Omental fat pad (tissue), 4 donors: ENCODE measurements at places on chromosomes 13 and 19.

GRCh38 chr13:34011552-34012085 is 193.7 kb downstream of the RFC3 start:
- DNase-seq, result no peak

DNA sequence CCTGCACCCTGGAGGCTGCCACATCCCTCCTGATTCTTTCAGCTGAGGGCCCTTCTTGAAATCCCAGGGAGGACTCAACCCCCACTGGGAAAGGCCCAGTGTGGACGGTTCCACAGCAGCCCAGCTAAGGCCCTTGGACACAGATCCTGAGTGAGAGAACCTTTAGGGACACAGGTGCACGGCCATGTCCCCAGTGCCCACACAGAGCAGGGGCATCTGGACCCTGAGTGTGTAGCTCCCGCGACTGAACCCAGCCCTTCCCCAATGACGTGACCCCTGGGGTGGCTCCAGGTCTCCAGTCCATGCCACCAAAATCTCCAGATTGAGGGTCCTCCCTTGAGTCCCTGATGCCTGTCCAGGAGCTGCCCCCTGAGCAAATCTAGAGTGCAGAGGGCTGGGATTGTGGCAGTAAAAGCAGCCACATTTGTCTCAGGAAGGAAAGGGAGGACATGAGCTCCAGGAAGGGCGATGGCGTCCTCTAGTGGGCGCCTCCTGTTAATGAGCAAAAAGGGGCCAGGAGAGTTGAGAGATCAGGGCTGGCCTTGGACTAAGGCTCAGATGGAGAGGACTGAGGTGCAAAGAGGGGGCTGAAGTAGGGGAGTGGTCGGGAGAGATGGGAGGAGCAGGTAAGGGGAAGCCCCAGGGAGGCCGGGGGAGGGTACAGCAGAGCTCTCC is 6.9 kb upstream of the CEACAM5 start:
- DNase-seq, result no peak

- DNase-seq, result no peak
Observed at GRCh38 chr13:80224468-80224867, 116.5 kb downstream of the SPRY2 start.

DNA sequence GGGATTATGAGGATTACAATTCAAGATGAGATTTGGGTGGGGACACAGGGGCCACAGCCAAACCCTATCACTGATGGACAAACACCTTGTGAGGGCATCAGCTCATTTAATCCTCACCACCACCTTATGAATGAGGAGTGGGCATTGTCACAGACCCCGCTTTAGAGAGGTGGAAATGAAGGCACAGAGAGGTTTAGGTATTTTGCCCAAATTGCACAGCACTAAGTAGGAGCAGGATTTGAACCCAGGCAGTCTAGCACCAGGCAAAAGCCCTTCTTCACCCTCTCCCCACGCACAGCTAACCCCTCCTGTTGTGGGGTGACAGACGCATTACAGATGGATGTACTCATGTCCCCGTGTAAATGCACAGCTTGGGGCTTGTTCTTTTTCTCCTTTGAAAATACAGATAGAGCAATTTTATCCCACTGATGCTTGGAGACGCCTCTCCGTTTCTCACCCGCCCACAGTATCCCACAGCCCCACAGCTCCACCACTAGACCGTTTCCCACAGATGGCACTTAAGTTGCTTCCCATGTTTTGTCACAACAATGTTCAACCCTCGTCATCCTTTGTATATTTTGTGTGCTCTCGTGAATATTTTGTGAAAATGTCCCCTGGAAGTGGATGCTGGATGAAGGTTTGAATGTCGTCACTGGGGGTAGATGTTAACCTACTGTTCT is 48.2 kb downstream of the ANKRD10 start:
- no peak for DNase-seq

DNA sequence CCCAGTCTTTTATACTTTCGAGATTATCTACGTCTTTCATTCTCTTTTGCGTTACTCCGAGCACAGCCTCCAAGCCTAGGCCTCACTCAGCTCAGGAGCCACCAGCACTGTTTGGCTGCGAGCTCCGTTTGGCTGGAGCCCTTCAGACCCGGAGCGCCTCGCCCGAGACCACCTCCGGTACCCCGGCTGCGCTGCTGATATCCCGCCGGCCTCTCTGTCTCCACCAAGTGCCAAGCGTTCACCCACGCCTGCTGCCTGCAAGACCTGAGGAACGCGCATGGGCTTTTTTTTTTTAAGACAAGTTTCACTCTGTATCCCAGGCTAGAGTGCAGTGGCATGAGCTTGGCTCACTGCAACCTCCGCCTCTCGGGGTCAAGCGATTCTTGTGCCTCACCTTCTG is 14.1 kb upstream of the ZNF177 start:
- DNase-seq, result no peak

DNA sequence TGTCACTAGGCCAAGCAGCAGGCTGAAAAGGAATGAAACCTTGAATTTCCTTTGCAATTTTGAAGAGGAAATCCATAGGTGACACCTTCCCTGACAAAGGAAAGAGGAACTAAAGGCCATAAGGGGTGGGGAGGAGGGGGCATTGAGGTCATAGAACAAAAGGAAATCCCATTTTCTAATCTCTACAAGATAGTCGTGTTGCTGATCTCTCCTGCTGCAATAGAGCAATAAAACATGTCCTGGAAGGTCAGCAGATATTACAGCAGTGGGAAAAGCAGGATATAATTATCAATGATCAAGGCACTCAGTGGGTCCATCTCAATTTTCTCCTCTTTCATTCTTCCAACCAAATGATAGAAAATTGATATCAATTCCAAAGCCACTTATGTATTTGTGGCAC is 20.3 kb upstream of the RAP2A start:
- DNase-seq, result no peak

- no peak for DNase-seq
Observed at GRCh38 chr19:10206226-10206885, 11.6 kb upstream of the DNMT1 start.

DNA sequence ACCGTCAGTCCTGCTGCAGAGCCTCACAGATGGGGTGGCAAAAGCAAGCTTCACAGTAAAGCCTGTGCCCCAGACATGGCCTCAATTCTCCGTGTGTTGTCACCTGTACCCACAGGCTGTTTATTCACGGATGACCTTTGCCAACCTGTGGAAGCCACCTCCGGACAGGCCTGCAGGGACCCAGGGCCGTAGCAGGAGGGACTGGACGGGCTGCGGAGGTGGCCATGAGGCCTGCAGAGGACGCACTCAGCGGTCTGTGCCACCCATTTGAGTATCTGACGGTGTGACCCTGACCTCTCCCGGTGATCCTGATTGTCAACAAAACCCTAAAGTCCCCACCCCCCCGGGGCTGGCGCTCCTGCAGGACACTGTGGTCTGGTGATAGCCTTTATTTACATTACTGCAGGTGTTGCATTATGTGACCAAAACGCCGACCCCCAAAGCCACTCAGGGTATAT is 7.8 kb upstream of the KLF16 start:
- no peak for DNase-seq

DNA sequence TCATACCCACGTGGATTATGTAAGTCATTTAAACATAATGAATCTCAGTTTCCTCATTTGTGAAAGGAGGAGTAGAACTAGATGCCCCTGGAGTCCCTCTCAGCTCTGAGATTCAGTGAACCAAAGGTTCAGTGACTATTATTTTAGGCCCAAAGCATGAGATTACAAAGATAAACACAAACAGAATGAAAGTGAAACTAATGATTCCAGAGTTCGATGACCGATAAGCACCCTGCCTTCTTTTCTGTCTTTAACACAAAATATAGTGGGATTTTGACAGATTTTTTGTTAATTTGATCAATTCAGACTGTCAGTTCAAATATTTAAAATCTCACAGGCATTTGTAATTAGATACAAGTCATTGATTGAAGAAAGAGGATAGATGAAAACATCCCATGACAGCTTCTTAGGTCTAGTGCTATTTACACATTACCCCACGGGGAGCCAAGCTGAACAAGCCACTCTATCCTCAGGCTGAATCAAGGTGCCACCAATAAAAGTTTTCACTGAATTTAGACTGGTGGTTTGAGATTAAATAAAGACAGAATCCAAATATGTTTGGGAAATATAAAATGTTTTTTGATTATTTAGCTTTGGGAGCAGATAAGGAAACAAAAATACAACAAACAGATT is 64.6 kb upstream of the RAP2A start:
- no peak for DNase-seq

DNA sequence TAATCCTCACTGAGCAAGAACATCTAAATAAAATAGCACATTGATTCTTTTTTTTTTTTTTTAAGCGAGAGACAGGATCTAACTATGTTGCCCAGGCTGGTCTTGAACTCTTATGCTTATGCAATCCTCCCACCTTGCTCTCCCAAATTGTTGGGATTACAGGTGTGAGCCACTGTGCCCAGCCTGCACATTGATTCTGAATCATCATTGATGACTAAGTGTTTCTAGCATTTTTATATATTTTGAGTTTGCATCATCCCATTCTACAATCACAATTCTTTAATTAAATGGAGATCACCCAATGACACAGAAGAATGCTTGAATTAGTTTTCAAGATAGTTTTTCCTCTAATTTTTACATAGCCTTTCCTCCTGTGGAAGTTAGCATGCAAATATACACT is 354.1 kb downstream of the KLF5 start:
- no peak for DNase-seq

DNA sequence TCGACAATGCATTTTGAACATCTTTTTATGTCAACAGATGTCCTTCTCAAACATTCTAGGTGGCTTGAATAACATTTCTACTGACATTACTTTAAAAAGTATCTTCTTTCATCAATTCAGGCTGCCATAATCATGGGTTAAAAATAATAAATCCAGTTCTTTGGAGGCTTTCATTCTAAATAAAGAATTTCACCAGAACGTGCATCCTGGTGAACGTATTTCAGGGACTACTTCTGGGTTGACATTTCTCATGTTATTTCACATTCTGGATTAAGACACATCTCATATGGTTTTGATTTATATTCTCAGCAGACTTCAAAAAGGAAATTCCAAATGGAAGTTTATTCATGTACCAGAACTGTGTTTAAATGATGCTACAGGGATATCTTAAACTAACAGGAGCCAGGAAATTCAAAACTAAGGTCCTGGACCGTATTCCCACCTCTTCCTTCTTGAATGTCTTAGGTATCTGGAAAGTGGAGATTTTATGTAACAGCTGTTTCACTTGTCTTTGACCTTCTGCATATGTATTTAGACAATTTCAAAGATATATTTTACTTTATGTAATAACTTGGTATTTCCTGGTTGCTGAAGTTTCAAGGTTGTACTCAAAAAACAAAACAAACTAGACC is 107.2 kb downstream of the STARD13 start:
- no peak for DNase-seq

GRCh38 chr19:29798774-29799497 is 12.9 kb upstream of the CCNE1 start:
- DNase-seq, result no peak

- DNase-seq, result no peak
Observed at GRCh38 chr13:37954191-37954590, 84.6 kb upstream of the TRPC4 start.
